Fibroblast of lung (primary cell): ENCODE measurements at places on chromosomes 13 and 19. TPM values are rescaled to one million over a fixed set of nuclear protein-coding genes. Genes with fewer than 3 reads are reported as not detected.
A peak's percentile ranks its signal among the peaks of the same experiment; 100 is the strongest.

PRSS57 gene
- not detected in 2 replicates for total RNA-seq

TTYH1 gene
- total RNA-seq = not detected in 2 replicates

DNA sequence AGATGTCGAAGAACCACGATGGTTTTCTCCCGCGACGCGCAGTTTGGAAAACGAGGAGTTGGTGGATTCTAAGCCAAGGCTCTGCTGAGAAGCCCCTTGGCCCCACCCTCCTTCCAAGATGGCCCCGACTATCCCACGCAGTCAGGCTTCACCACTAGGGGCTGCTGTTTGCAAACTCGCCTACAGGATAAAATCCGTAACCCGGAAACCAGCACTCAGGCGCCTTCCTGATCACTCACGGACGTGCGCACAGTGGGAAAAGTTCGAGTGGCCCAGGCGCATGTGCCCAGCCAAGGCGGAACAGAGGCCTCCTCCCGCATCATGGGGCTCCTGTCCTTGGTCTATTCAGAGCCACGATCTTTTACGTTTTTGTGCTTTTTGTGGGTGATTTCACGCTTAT is 19.2 kb upstream of the UQCR11 start:
- DNase-seq = peak; percentile 43

DNA sequence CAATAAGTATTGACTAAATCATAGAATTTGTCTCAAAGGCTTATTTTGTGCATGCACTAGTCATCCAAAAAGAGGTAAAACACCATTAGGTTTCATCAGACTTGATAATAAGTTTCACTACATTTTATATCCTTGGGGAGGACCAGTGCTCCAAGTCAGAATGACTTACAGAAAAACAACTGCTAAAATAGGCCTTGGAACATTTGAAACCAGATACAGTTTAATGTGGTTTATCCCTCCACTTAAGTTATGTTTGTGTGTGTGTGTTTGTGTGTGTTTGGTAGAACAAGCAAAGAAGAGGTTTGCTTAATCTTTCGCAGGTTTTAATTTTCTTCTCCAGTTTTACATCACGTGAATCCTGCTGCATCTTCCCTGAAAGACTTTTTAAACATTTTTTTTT is 570.9 kb downstream of the PCDH9 start:
- peak; percentile 18 for DNase-seq

- DNase-seq = peak; percentile 55
Measured at GRCh38 chr19:8251025-8251472, 41.9 kb downstream of the CERS4 start.

- DNase-seq = no peak
Measured at GRCh38 chr19:33040994-33041827, 23.5 kb downstream of the RHPN2 start.

GRCh38 chr19:3700242-3701032 is at the start of gene PIP5K1C:
Gene PIP5K1C, minus strand, starts transcription at chr19:3700468. Its CDS starts 78 bp downstream, at chr19:3700390.
- peak; percentile 69 for DNase-seq
